ENCODE measurements at places on chromosomes 7 and 10. TPM values are rescaled to one million over a fixed set of nuclear protein-coding genes. Genes with fewer than 3 reads are reported as not detected.

GBX1 gene
- total RNA-seq: not detected

GIGYF1 gene
- total RNA-seq: 58.8 TPM

TMEM213 gene
- not detected for total RNA-seq

HOXA13 gene
- total RNA-seq: 0.18 TPM

GUSB gene
- total RNA-seq: 61.6 TPM

IMPDH1 gene
- total RNA-seq: 51.3 TPM

ADGRA1 gene
- not detected for total RNA-seq

CNTNAP2 gene
- not detected for total RNA-seq

NKX2-3 gene
- not detected for total RNA-seq

GBF1 gene
- total RNA-seq: 33.4 TPM

CH25H gene
- not detected for total RNA-seq

PTN gene
- total RNA-seq: not detected

PRPS1L1 gene
- not detected for total RNA-seq

SLC16A9 gene
- total RNA-seq: not detected

LEP gene
- total RNA-seq: not detected

SPDYE18 gene
- 0.34 TPM for total RNA-seq

All from OCI-LY7 (cell line).